HuH-7.5 (cell line): ENCODE measurements at places on chromosomes 1 and 21.

DNA sequence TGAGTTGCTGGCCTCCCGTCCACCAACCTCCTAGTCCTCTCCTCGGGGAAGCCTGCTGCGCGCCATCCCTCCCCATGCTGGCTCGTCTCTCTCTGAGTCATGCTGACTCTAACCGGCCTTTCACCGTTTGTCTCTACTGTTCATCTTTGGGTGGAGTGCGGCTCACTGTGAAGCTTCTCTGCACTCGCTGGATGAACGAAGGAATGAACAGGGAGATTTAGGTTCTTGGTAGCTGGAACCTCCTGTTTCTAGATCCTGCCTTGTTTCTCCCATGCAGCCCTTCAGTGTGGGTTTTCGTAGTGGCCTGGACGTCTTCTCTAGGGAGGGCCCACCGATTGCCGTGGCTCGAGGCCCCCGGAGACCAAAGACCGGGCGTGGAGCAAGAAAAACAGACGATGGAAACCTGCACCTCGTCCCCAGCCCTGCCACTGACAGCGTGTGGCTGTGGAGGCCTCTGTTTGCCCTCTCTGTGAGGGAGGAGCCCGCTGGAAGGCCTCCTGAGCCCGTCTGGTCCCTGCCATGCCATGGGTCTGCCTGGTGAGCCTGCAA is 227.6 kb upstream of the C1orf174 start:
- DNase-seq: no peak

DNA sequence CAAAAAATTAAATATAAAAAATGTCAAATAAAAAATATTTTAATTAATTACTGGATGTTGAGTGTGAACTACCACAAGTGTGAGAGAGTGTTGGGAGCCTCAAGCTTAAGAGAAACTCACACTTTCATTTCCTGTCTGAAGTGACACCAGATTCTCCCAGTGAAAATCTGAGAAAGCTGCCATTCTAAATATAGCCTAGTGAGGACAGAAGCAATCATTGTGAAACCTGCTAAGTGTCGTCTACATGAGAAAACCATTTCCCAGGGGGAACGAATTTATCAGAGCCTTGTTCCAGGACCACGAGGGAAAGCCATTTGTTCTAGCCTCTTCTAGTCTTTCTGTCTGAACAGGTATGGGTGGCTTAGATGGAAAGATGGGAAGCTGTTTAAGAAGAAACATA is 329.3 kb upstream of the PRMT6 start:
- DNase-seq: no peak

GRCh38 chr1:231219422-231220401 is 21.3 kb upstream of the GNPAT start:
- no peak for DNase-seq

DNA sequence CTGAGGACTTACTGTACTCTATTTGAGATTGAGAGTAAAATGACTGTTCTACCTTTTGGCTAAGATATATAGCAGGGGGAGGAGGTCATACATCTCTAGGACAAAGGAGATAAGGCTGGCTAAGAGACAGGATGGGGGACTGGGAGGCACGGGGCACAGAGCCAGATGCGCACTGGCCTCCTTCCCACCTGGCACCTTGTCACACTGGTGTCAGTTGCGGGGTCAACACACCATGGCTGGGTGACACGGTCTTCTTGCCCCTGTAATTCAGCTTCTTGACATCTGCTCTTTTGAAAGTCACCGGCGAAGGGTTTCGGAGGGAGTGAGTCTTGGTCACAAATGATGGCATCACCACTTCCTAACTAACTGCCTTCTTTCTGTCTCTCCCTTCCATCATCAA is 177.3 kb downstream of the ZSCAN20 start:
- no peak for DNase-seq

GRCh38 chr1:56399795-56400194 is 179.6 kb downstream of the PLPP3 start:
- DNase-seq: no peak

DNA sequence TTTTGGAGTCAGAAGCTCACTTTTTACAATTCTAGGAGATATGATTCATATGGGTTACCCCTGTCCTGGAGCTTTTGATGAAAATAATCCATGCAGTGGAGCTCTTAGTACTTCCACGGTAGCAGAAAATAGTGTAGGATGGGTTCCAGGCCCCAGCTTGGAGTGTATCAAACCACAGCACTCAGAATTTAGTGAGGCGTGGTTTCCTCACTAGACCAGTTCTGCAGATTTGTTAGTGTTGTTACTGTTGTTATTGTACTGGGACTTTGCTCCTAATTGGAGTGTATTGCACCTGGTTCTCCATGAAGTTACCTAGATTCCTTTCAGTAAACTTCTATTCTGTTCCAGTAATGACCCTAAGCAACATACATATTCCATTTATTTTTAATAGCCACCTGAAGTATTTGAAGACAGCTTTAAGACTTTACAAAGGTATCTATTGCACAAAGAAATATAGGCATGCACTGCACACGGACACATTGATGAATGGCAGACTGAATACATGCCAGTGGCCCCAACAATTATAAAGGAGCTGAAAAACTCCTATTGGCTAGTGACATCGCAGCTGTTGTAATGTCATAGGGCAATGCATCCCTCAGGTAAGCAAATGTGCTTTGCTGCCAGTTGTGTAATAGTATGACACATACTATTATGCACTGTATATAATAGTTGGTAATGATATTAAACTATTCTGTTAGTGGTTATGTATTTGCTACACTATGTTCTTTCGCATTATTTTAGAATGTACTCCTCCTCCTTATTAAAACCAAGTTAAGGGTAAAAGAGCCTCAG is 1058.0 kb downstream of the KCNT2 start:
- no peak for DNase-seq

- no peak for DNase-seq
These were observed 43.0 kb upstream of the TRABD2B start for GRCh38 chr1:48040154-48040553.

GRCh38 chr1:234433563-234434285 is 45.3 kb downstream of the TARBP1 start:
- no peak for DNase-seq

DNA sequence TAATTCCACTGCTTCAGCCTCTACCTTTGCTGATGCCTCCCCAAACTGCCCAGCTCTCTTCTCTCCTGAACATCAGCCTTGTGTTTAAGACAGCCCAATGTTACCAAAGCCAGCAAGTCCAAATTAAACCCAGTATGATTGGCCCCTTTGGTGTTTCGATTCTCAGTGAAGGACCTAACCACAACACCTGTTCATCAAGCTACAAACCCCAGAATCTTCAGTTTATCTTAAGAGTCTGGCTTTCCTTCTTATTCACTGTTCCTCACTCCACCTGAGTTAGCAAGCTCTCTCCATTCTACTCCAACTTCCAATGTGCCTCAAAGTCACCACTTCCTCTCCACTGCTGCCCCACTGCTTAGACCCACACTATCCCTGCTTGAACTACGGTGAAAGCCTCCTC is 25.5 kb upstream of the ITPKB start:
- no peak for DNase-seq

DNA sequence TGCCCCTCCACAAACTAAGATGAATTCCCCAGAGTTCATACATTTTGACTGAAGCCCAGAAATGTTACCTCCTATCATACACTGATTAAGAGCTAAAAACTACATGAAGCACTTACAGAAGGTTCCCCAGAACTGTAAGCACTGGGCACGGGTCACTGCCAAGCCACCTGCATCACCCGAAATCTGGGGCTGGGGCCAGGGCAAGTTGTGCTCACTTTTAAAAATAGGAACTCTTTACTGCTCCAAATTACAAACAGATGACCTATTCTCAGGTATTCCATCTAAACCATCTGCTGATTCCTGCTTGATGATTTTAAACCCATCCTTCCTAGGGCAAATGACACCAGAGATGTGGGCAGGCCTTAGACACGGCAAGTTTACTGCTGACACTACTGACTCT is 4.8 kb downstream of the SETD4 start:
- no peak for DNase-seq

DNA sequence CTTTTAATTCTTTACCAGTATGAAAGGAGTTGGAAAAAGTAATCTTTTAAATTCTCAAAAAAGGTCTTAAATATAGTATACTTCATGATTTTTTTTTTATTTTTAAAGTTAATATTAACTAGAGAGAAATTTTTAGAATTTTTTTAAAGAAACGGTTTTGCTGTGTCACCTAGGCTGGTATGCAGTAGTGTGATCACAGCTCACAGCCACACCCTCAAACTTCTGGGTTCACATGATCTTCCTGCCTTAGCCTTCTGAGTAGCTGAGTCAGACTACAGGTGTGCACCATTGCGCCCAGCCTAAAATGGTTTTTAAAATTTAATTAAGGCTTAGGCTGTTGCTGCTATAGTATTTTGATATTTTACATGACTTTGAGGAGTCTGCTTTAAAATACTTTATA is 52.4 kb downstream of the TLCD4 start:
- no peak for DNase-seq

DNA sequence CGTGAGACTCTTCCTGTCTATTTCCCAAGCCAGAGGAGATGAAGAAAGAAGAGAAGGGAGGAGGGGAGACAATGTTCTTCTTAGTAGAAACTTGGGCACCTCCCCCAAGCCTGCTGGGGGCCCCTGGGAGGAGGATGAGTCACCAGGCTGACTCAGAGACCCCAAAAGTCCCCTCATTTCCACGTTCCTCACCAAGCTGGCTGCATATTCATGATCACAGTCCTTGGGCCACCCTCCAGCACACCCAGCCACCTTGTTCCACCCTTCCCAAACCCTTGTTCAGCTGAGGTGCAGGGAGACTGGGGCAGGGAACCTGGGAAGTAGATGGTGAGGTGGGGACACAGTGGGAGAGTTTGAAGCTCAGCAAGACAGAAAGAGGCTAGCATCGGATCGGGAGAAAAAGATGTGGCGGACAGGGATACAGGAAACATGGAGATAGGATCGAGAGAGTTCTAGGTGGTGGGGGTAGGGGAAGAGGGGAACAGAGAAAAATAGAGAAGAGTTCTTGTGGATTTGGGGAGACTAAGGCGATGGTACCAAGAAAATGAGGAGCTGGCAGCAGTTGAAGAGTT is 712 bp downstream of the RAB13 start:
- DNase-seq: no peak

GRCh38 chr1:36711480-36711879 is 228.8 kb upstream of the CSF3R start:
- DNase-seq: no peak

GRCh38 chr1:178086294-178086693 is 7.6 kb upstream of the RASAL2 start:
- no peak for DNase-seq

DNA sequence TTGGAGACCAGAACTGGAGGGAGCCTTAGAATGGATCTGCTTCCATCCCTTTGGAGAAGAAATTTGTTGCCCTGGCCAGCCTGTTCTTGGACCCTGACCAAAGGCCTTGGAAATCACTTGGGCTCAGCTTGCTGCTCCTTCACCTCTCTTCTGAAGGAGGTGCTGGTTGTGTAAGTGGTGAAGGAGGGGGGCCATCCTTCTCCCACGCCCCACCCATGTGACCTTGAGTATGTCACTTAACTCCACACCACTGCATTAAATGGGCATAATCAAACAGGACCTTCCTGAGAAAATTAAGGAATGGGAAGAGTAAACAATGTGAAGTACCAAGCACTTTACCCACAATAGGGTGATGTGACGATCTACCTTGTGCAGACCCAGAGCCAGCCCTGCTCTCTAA is 68.3 kb upstream of the GJB5 start:
- DNase-seq: no peak

GRCh38 chr1:14725695-14726094 is 127.2 kb downstream of the KAZN start:
- DNase-seq: no peak

DNA sequence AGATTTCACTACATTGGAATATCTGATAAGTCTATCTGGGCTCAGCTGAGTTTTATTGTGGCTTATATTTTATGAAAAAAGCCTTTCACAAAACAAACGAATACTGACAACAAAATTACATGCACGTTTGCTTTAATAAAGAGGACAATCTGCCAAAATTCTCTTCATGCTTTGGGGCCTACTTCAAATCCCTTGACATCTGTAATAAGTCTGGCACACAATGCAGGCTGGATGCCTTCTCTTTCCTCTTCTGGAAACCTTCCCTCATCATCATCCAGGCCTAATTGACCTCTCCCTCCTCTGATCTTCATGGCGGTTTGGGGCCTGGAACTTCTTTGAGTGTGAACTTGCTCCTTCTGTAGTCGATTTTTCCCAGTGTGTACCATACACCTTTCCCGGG is 70.3 kb downstream of the MAP10 start:
- no peak for DNase-seq

- no peak for DNase-seq
These were observed 13.1 kb downstream of the ACBD6 start for GRCh38 chr1:180489313-180489712.

DNA sequence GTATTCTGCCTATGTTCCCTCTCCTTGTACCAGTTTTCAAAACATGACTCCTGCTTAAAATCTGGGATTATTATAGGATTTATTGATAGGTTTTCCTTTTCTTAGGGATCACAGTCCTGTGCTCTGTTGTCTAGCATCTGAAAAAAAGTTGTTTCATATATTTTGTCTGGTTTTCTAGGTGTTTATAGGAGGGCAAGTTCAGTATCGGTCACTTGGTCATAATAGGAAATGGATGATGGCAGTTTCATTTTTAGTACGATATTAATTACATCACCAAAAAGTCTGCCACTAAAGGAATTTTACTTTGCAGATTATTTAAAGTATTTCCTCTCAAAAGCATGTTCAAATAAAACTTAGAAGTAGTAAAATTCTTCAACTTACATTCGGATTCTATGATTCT is 94.4 kb downstream of the RASAL2 start:
- no peak for DNase-seq

DNA sequence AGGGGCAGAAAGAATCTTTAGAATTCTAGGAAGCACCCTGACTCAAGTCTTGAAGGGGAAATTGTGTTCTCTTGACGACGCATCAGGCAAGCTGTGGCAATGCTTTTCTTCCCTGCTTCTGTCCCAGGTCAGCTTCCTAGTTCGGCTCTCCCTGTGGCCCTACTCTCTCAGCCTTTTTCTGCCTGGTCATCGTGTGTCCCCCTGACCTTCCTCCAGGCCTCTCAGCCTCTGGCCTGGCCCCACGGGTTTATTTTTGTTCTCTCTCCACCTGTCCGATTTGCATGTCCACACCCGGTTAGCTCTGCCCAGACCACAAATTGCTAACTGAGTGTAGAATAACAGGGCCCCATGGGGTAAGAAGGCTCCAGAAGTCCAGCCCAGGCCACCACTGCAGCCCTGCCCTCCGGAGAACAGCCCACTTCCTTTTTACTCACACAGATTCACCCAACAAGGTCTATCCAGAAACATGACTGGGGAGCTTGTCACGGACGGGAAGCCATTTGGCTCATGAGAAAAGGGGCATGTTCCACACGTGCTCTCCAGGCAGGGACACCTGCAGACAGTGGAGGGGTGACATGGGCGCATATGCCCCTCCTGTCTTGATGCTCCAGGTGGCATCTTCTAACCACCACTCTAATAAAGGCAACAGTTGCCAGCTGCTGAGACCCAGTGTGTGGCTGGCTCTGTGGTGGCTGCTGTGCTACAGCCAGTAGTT is 9.8 kb downstream of the KCNN3 start:
- DNase-seq: no peak

- peak; percentile 56 for DNase-seq
These were observed 120.4 kb upstream of the GREM2 start for GRCh38 chr1:240732390-240732789.
